ENCODE measurements at places on chromosomes 7 and 10.

GRCh38 chr10:31650010-31650409 is 278.6 kb downstream of the ARHGAP12 start:
- DNase-seq: no peak

DNA sequence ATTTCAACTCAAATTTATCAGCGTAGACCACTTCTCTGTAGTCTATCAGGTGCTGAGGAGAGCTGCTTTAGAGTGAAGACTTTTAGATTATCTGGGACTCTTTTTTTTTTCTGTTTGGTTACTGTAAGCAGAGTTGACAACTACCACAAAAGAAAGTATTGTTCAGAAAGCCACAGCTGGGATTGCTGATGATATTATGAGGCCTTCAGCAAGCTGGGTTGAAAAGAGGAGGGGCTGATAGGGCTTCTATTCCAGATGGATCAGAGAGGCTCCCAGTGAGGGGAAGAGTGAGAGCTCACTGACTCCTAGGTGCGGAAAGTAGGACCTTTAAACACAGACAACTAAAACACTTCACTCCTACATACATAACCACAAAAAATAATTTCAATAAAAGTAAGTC is 188.5 kb upstream of the FERD3L start:
- DNase-seq: no peak

DNA sequence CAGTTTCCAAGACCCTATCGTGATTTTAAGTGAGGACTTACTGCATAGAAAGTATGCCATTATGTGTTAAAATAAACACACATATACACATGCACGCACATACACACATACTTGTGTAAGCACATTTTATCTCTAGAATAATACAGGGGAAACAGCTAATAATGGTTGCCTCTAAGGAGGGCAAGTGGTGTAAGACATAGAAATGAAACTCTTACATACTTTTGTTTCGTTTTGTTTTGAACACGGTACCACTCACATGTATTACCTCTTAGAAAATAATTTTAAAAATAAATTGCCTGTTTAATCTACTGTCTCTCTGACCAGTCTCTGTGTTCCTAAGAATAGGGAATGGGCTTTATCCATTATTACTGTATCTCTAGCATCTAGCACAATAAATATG is 49.2 kb downstream of the HERPUD2 start:
- DNase-seq: no peak

- DNase-seq: no peak
These were observed 85.2 kb downstream of the ADAM12 start for GRCh38 chr10:126302826-126303665.

DNA sequence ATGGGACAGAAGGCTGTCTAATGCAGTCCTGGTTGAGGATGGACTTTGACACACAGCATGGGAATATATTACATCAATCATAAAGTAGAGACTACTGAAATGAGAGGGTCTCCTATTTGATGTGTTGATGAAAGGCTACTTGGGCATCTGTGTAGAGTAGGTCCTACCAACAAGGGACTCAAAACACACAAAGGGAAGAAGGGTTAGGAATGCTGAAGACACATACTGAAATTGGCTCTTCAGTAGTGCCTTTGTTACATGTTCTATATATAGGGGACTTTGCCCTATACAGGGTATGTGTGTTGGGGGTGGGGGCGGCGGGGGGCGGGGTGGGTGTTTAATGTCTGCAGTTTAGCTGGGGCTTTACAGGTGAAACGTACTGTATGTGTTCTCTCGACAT is 7.7 kb downstream of the CUL1 start:
- DNase-seq: no peak

GRCh38 chr7:89914711-89915110 is 239.6 kb upstream of the STEAP1 start:
- DNase-seq: no peak

DNA sequence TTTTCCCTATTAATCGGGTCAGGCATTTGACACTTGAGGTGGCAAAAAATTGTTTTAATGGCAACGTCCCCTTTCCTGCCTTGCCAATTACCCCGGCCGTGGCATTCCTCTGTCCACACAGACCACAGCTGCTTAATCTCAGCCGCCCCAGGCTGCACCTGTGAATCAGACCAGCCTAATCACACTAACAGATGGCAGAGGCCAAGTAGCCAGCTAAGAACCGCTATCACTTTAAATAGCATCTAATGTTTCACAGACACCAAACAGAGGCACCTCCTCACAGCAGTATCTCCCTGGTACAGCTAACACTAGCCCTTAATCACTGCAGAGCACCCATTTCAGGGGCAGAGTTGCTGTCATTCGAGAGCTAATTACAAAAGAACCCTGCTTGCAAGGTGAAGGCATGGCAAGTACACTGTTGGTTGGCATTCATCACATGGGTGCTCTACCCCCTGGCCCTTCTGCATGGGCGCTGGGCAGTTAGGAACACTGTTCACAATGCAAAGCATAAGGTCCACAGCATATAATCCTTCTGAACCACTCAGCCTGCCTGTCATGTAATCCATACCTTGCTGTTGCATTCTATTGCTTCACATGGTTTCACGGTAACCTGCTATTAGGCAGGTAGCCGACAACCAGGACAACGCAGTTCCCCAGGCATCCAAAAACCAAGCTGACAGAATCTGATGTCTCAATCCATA is 38.8 kb downstream of the FGFR2 start:
- no peak for DNase-seq

GRCh38 chr10:70053218-70053840 is 683 bp downstream of the MACROH2A2 start:
- DNase-seq: no peak

- no peak for DNase-seq
These were observed 28.2 kb downstream of the KLHL7 start for GRCh38 chr7:23133797-23134196.

Data from stimulated activated CD4-positive, alpha-beta T cell treated with anti-CD3 and anti-CD28 coated beads, Interleukin-4, amount 100 ng/mL, for 4 hours (primary cell).